Large intestine (tissue), 12 donors: ENCODE measurements at places on chromosomes 1 and 21. TPM values are rescaled to one million over a fixed set of nuclear protein-coding genes. Genes with fewer than 3 reads are reported as not detected.

DNA sequence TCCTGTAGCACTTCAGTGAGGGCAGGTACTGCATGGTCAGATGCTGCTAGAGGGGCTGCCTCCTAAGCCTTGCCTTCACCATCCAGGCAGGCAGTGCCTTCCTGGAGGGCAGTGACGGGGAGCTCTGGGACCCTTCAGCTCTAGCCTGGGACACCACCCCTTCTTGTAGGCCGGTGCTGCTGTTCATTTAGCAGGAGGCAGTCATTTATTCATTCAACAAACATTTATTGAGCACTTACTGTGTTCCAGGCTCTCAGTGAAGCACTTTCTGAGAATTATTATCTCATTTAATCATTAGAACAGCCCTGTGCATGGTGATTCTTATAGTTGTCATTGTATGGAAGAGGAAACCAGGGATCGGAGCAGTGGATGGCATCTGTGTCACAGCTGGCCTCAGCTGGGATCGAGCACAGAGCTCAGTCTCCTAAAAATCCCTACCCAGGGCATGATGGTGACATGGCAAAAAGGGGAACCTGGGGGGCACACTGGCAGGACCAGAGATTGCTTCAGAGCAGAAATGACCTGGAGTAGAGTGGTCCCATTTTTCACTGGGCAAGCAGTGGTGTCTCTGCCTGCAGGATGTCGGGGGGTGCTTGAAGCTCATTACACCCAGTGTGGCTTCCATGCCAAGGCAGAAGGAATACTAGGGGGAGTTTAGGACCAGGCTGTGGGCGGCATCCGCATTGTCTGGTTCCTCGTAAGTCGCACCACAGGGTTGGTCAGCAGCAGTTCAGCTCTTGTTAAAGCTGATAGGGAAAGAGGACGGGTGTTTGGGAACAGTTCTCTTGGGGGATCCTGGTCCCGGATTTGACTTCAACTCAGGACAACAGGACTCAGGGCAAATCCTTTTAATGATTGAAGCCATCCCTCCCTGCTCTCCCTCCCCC lies 28.8 kb downstream of the ARHGEF10L start:
- no peak for DNase-seq

DNA sequence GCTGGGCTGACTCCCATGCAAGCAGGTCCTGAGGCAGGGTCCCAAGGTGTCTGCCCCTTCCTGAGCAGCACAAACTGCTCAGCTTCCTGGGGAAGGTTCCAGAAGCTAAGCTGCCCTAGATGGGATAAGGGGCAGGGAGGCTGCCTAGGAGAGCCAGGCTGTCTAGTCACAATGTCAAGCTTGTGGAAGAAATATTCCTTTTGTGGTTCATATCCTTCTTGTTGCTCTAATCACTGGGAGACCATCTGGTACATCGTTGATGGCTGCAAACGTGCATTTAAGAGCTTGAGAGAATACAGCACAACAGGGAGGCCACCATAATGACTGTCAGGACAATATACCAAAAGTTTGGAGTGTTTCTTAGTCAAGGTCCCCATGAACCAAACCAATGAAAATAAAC lies 67.4 kb downstream of the SLC16A1 start:
- no peak for DNase-seq

GRCh38 chr1:237287876-237288521 lies 246.0 kb downstream of the RYR2 start:
- no peak for DNase-seq

GRCh38 chr1:213985209-213986019 lies 2.4 kb upstream of the PROX1 start:
- peak; percentile 50 for DNase-seq

Gene LRRC8C
- polyA plus RNA-seq = 5.0 TPM

- no peak for DNase-seq
These were observed 13.3 kb upstream of the CAPN8 start for GRCh38 chr1:223678841-223679240.
